ENCODE measurements at places on chromosomes 1 and 21. TPM values are rescaled to one million over a fixed set of nuclear protein-coding genes. Genes with fewer than 3 reads are reported as not detected.

ELAVL4 gene
- total RNA-seq: not detected

ZNF697 gene
- 21.0 TPM for total RNA-seq

WDR64 gene
- total RNA-seq: not detected

CFHR4 gene
- not detected for total RNA-seq

TMEM240 gene
- 2.9 TPM for total RNA-seq

WNT9A gene
- 0.30 TPM for total RNA-seq

THEMIS2 gene
- 3.8 TPM for total RNA-seq

PCBP3 gene
- 0.05 TPM for total RNA-seq

TSNAX gene
- 45.1 TPM for total RNA-seq

KCNQ4 gene
- not detected for total RNA-seq

PSEN2 gene
- total RNA-seq: 20.5 TPM

CACNA1S gene
- total RNA-seq: not detected

C1orf56 gene
- 1.5 TPM for total RNA-seq

UCK2 gene
- total RNA-seq: 100 TPM

MYOG gene
- not detected for total RNA-seq

CAMK1G gene
- total RNA-seq: 13.1 TPM

SAMD11 gene
- total RNA-seq: 25.2 TPM

TSACC gene
- total RNA-seq: not detected

SPATA46 gene
- total RNA-seq: not detected

VWA5B1 gene
- total RNA-seq: not detected

SHISAL2A gene
- total RNA-seq: not detected

KCNK1 gene
- 10.8 TPM for total RNA-seq

S100A14 gene
- total RNA-seq: not detected

PLA2G2F gene
- total RNA-seq: not detected

SPATA21 gene
- total RNA-seq: not detected

KRTAP11-1 gene
- not detected for total RNA-seq

PTPN22 gene
- total RNA-seq: 1.5 TPM

PDZK1 gene
- 0.28 TPM for total RNA-seq

OR2L8 gene
- total RNA-seq: not detected

HTR1D gene
- not detected for total RNA-seq

ALX3 gene
- total RNA-seq: not detected

MPL gene
- total RNA-seq: not detected

HSD3B2 gene
- total RNA-seq: not detected

NENF gene
- total RNA-seq: 20.9 TPM

C8B gene
- total RNA-seq: not detected

SLC9C2 gene
- 0.46 TPM for total RNA-seq

OXCT2 gene
- 0.30 TPM for total RNA-seq

GJA4 gene
- total RNA-seq: 0.09 TPM

FAM151A gene
- total RNA-seq: not detected

RGL1 gene
- 19.4 TPM for total RNA-seq

OR2T33 gene
- not detected for total RNA-seq

CTSK gene
- total RNA-seq: 5.0 TPM

PRAMEF26 gene
- total RNA-seq: not detected

TSPAN2 gene
- total RNA-seq: 0.30 TPM

ARMH1 gene
- total RNA-seq: 0.59 TPM

SLC37A1 gene
- 0.59 TPM for total RNA-seq

Measured in smooth muscle cell of the umbilical artery (primary cell).